Naive thymus-derived CD8-positive, alpha-beta T cell (primary cell): ENCODE measurements at places on chromosomes 3 and 15. TPM values are rescaled to one million over a fixed set of nuclear protein-coding genes. Genes with fewer than 3 reads are reported as not detected.

Gene MAGI1
- not detected for total RNA-seq

Gene KCNAB1
- total RNA-seq = 0.23 TPM

Gene P2RY14
- total RNA-seq = 0.21 TPM

DNA sequence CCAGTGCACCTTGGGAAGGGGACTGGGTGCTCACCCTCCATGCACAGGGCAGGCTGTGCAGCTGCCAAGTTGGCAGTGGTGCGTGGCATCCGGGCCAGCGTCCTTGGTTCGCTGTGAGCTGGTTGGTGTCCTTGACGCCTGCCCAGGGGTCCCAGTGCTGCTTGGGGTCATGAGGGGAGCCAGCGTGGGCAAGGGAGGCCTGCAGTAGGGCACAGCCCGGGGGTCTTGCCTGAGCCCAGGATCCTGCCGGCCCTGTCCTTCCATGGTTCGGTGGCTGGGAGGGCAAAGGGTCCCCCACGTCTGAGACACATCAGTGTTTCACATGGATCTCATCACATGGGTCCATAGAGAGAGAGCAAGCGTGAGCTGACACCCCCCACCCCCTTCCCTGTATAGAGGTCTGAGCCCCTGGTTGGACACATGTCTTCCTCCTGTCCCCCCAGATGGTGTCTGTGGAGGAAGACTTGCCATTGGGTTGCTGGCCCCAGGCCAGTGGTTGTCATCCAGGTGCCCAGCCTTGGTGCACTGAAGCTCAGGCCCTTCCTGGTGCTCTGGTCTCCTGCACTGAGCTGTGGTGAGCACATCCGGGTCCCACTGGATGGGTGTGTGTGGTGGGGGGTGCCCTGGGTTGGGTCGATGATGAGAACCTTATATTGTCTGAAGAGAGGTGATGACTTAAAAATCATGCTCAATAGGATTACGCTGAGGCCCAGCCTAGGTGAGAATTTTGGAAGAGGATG lies 232.3 kb downstream of the SNRPN start:
- H3K36me3 ChIP-seq = peaks cover 2% of the 10 kb centered on the region
- no peaks in the 10 kb centered on the region for H3K4me1 ChIP-seq
- H3K4me3 ChIP-seq = no peak overlapping the region
- no peak overlapping the region for H3K27ac ChIP-seq
- H3K27me3 ChIP-seq = no peaks in the 10 kb centered on the region

DNA sequence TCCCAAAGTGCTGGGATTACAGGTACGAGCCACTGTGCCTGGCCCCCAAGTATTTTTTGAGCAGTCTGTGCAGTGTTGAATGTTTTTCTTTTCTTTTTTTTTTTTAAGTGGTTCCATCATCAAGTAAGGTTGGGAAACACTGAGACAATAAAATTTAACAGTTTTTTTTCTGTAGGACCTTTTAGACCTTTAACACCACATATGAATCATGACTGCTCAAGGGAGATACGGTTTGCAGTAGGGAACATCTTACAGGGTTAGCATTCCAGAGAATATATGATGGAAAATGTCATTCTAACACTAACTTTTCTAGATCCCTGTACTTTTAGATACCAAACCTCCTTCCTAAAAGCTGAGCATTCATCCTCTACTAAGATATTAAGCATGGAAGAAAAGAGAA lies 41.7 kb downstream of the SNX4 start:
- H3K4me3 ChIP-seq = no peak overlapping the region
- H3K27me3 ChIP-seq = no peaks in the 10 kb centered on the region
- no peaks in the 10 kb centered on the region for H3K4me1 ChIP-seq
- H3K27ac ChIP-seq = no peak overlapping the region
- peaks cover 61% of the 10 kb centered on the region for H3K36me3 ChIP-seq

GRCh38 chr15:100879061-100879463 lies 569 bp upstream of the ALDH1A3 start:
- no peak overlapping the region for H3K4me3 ChIP-seq
- no peak for DNase-seq
- no peaks in the 10 kb centered on the region for H3K36me3 ChIP-seq
- H3K4me1 ChIP-seq = peaks cover 12% of the 10 kb centered on the region
- H3K27ac ChIP-seq = no peak overlapping the region

DNA sequence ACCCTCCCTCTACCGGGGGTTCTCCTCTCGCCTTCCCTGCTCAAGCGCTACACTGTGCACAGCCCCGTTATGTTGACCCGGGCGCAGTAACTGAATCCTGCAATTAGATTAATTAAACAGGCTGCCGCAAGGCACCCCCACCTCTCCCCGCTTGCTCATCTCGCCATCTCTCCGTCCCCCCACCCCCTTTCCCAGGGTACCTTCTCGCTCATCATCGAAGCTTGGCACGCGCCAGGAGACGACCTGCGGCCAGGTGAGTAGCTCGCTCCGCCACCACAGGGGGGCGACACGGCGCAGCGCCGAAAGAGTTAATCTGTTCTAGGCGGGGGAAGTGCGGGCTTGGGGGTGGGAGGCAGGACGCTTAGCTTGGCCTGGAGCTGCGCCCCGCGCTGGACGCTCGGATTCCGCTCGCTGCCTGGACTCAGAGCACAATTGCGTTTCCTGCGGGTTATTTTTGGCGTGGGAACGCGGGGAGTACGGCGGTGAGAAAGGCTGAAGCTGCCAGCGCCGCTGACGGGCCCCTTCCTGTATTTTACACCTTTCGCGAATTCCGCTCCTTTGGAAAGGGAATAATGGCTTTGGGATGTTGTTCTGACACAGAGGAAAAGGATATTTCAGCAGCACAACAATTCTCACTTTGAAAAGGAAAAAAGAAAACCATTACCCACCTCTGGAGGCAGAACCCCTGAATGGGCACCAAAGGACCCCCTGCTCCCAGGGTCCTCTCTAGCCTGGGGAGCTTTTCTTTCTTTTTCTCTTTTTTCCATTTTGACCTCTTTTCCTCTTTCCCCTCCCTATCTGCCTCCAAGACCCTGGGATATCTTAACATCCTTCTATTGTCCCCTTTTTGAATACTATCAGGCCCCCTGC lies 1.5 kb downstream of the DLL4 start:
- H3K27me3 ChIP-seq = peaks cover 34% of the 10 kb centered on the region
- peak overlapping the region; percentile 34 for H3K27ac ChIP-seq
- peak; percentile 54 for DNase-seq
- no peaks in the 10 kb centered on the region for H3K36me3 ChIP-seq
- H3K4me3 ChIP-seq = peak overlapping the region; percentile 75

DNA sequence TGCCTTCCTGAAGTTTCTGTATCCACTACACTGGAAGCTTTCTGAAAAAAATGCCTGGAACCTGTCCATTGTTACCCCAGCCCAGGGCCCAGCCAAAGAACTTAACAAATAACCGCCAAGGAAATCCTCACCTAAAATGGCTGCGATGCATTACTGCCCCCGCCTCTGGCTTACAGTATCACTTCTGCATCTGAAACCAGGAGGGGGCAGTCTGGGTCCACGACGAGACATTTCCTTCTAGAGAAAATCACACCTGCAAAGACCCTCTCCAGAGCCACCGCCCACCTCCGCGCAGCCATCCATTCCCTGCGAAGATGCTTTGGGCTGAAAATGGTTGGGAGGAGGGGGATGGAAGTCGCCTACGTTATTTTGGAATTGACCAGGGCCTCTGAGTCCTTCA lies 22.4 kb upstream of the CELF6 start:
- no peak overlapping the region for H3K27ac ChIP-seq
- no peak overlapping the region for H3K4me3 ChIP-seq
- peaks cover 19% of the 10 kb centered on the region for H3K36me3 ChIP-seq
- H3K4me1 ChIP-seq = no peaks in the 10 kb centered on the region
- peak; percentile 71 for DNase-seq

DNA sequence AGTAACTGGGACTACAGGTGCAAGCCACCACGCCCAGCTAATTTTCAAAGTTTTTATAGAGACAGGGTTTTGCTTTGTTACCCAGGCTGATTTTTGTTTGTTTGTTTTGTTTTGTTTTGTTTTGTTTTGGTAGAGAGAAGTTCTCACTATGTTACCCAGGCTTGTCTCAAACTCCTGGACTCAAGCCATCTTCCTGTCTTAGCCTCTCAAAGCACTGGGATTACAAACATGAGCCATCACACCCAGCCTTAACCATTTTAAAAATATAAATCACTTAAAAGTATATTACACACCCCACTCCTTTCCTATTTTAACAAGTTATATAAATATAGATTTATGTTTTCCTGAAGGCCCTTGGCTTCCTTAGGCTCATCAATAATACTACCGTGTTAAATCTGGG lies 6.5 kb upstream of the DYNC1LI1 start:
- peaks cover 6% of the 10 kb centered on the region for H3K4me1 ChIP-seq
- no peak for DNase-seq
- no peak overlapping the region for H3K27ac ChIP-seq
- H3K36me3 ChIP-seq = no peaks in the 10 kb centered on the region

DNA sequence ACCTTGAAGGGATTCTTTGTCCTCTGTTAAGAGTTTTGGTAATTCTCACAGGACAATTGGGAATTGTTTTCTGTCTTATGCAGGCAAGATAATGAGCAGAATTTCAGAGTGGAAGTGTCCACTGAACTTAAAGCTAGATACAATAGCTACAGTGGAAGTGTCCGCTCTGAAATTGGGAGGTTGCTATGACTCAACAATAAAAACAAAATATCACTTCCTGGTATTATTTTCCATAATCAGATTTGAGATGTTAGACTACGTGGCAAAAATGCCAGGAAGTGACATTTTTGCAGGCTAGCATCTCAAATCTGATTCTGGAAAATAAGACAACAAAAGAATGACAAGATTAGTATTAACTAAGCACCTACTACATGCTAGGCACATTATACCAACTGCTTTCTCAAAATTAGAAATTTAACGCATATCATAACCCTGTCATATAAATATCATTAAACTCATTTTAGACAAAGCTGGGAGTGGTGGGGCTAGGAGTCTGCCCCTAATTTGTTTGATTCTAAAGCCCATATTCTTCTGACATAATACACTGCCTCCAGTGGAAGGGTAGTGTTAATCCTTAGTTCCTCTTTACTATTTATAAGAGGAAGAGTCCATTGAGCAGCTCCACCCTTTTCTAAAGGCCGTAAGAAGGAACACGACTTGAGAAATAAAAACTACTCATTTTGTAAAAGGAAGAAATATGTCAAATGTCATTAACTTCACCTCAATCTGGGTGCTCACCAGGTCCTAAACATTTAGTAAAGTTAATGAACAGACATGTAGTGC lies 266.9 kb upstream of the STT3B start:
- DNase-seq = no peak
- H3K4me1 ChIP-seq = peaks cover 10% of the 10 kb centered on the region
- H3K27ac ChIP-seq = no peak overlapping the region
- no peaks in the 10 kb centered on the region for H3K27me3 ChIP-seq

- no peak overlapping the region for H3K27ac ChIP-seq
- peaks cover 37% of the 10 kb centered on the region for H3K4me1 ChIP-seq
- DNase-seq = no peak
- H3K36me3 ChIP-seq = peaks cover 21% of the 10 kb centered on the region
- no peak overlapping the region for H3K4me3 ChIP-seq
Observed at GRCh38 chr15:56989411-56989924, 71.0 kb downstream of the TCF12 start.

GRCh38 chr3:128468285-128468790 lies 1.6 kb upstream of the DNAJB8 start:
- peaks cover 43% of the 10 kb centered on the region for H3K27me3 ChIP-seq
- DNase-seq = no peak
- H3K4me1 ChIP-seq = peaks cover 6% of the 10 kb centered on the region
- no peak overlapping the region for H3K4me3 ChIP-seq
- H3K36me3 ChIP-seq = no peaks in the 10 kb centered on the region

DNA sequence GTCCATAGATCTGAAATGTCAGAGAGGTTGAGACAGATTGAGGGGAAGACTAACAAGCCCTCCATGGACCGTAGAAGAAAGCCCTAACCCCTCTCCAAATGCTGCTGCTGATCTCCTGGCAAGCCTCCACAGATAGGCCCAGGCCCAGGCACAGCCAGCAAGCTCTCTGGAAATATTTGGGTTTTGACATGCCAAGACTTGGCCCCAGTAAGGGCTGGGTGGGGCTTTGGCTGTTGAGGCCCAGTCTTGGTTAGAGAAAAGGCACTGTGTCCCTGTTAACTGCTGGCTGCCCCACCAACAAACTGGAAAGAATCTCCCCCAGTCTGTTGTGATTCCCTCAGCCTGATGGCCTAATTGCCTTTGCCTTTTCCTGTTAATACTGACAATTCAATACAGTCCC lies 208.8 kb upstream of the CTDSPL start:
- no peaks in the 10 kb centered on the region for H3K4me1 ChIP-seq
- no peak overlapping the region for H3K27ac ChIP-seq
- DNase-seq = no peak
- H3K36me3 ChIP-seq = no peaks in the 10 kb centered on the region

- H3K27ac ChIP-seq = peak overlapping the region; percentile 90
- H3K4me3 ChIP-seq = no peak overlapping the region
- H3K4me1 ChIP-seq = peaks cover 56% of the 10 kb centered on the region
- H3K27me3 ChIP-seq = no peaks in the 10 kb centered on the region
- no peak for DNase-seq
- no peaks in the 10 kb centered on the region for H3K36me3 ChIP-seq
Observed at GRCh38 chr3:58018892-58019742, 10.9 kb downstream of the FLNB start.

GRCh38 chr3:186194451-186194811 lies 85.5 kb upstream of the ETV5 start:
- DNase-seq = no peak
- no peak overlapping the region for H3K27ac ChIP-seq
- no peaks in the 10 kb centered on the region for H3K36me3 ChIP-seq

DNA sequence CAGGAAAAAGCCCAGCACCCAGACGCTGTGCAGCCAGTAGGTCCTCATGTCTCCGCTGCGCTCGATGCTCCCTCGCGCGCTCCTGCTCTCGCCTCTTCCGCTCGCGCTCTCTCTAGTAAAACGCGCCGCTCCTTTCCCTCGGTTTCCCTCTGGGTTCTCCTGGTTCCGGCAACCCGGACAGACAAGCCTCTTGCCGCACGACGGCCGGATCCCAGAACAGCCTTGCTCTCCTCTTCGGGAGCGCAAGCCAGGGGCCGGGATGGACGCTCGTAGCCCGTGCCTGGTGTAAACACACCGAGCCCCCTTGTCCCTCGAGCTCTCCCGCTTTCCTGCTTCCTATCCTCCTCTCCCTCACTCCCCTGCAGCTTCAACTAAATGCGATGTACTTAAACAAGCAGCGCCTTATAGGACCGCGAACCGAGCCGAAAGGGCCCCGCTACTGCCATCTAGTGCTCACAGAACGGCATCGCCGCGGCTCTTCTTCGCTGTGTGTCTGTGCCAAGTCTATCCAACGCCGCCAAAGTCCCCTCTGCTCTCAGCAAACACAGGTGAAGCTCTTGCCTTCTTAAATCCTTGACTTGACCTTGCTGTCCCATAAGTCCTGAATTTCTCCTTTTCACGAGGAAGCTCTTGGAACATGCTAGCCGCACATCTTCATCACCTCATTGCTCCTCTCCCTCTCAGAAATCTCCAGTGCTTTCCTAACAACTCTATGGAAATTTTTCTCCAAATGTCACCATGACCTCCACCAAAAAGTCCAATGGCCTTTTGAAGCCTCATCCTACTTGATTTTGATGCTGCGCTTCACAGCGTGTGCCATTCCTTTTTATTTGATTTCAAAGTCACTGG lies 1037.2 kb downstream of the IGSF11 start:
- H3K4me1 ChIP-seq = no peaks in the 10 kb centered on the region
- H3K36me3 ChIP-seq = no peaks in the 10 kb centered on the region
- no peak overlapping the region for H3K27ac ChIP-seq
- peak; percentile 3 for DNase-seq

- H3K4me1 ChIP-seq = no peaks in the 10 kb centered on the region
- no peak for DNase-seq
- H3K27ac ChIP-seq = no peak overlapping the region
Observed at GRCh38 chr3:78846718-78847117, 921.1 kb downstream of the ROBO1 start.
